Thymus (tissue), 14 donors: ENCODE measurements at places on chromosomes 1 and 21. TPM values are rescaled to one million over a fixed set of nuclear protein-coding genes. Genes with fewer than 3 reads are reported as not detected.

APCS gene
- total RNA-seq, result 0.05 TPM

C8A gene
- under 0.01 TPM for total RNA-seq

GPR37L1 gene
- under 0.01 TPM for total RNA-seq

CCT8 gene
- total RNA-seq, result 234 TPM
